SK-MEL-5 (cell line): ENCODE measurements at places on chromosomes 2 and 18.

DNA sequence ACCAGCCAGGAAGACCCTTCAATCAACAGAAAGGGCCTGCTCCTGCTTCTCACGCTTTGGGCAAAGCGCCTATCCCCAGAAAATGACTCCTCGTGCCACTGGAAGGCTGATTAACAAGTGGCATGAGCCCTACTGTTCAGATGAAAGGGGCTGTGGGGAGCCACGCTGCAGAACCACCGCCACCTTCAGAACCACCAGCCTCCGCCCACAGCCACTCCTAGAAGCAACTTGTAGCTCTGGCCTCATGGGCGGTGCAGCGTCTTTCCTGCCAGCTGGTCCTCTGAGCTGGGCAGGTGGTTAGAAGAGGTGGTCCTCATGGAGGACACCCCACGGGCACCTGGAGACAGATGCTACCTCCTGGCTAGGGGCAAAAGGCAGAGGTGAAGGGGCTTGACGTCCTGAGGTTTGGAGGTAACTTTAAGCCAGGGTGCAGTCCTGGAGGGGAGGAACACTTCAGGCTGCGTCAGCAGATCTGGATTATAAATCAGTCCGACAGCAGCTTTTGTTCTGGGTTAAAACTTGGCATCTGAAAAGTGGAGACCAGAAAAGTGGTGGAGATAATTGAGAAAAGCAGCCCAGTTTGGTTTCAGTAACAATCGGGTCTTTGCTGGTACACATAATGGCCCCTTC lies 861 bp upstream of the SEMA4C start:
- DNase-seq: no peak

DNA sequence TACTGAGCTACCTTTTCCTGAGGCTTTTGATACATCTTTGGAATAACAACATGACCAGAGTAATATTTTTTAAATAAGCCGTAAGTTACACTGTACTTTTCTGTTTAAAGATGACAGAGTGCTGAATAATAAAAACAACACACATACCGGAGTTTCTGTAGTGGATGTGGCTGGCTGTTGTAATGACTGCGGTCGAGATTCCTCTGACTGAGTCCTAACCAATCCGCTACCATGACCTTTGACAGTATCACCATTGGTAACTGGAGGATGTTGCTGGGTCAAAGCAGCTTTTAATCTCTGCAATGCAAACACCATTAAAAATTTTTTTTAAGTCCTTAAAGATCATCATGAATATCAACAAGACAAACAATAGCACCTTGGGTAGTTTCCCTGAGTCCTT lies 70.7 kb downstream of the ATF2 start:
- DNase-seq: no peak

GRCh38 chr2:234971496-234971895 lies 19.7 kb downstream of the SH3BP4 start:
- DNase-seq: no peak

DNA sequence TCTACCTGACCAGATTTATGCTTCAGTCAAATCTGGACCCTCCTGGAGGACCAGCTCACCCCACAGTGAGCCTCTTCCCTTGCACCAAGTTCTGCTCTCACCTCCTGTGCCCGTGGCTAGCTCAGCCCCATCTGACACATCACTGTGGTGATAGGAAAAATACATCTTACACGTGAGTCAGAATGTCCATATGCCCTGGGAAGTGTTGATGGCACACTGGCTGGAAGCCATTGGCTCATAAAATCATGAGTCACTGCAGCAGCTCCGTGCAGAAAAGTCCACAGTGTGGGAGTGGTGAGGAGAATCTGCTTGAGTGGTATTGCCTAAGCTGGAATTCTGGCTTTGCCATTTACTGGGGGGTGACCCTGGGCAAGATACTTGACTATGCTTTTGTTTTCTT lies 42.6 kb upstream of the RAPGEF4 start:
- no peak for DNase-seq

DNA sequence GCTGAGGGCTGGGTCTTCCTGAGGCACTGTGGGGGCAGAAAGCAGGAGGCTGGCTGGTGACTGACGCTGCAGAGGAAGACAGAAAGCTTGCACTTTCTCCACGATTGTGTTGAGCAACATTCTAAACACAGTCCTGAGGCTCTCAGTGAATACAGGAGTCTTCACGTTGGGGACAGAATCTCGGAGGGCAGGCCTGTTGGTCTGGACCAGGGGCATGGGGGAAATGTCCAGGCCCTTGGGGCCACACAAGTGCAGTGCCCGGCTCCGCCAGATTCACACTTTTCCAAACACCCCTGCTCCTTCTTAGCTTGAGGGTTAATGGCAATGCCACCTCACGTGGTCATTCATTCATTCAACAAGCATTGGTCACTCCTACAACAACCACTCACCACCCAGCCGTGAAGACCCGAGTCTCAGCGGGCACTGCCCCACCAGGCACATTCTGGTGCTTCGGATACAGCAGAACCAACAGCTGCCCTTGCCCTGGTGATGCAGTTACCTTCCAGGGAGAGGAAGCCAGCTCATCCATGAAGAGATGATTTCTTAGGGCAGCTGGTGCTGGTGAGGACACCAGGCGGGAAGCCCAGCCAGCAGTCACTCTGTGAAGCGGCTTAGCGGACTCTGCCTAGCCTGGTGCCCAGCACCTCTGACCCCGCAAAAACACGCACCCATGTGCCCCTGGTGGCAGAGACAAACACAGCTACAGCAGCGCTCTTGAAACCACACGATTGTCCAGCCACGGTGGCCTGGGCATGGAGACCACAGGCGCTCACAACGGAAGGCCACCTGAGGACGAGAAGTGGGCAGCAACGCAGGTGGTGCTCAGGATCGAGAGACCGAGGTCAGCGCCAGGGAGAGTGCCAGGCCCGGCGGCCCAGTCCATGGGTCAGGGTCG lies 10.9 kb upstream of the GPC1 start:
- DNase-seq: no peak

- DNase-seq: no peak
Observed at GRCh38 chr2:110720547-110720946, 11.8 kb upstream of the ACOXL start.

GRCh38 chr2:27765621-27766286 lies 5.8 kb upstream of the MRPL33 start:
- no peak for DNase-seq

- no peak for DNase-seq
Observed at GRCh38 chr2:217436386-217436785, 566.4 kb downstream of the TNS1 start.

GRCh38 chr18:10860928-10861327 lies 288.4 kb downstream of the PIEZO2 start:
- DNase-seq: no peak

DNA sequence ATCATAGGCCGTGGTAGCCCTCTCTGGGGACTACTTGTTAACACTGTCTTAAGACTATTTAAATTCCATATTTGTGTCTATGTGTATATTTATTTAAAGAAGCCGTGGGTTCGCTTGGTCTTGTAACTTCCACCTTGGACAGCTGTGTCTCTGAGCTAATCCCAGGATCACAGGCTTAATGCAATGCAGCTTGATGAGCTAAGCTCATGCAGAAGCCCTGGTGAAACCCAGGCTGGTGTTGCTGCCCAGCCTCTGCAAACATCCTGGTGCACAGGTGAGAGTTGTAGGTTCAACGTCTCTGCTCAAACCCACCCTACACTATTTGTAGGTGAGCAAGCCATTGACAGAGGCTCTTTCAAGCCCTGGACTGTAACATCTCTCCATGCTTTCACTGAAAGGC lies 211.8 kb downstream of the FAM210A start:
- DNase-seq: no peak

DNA sequence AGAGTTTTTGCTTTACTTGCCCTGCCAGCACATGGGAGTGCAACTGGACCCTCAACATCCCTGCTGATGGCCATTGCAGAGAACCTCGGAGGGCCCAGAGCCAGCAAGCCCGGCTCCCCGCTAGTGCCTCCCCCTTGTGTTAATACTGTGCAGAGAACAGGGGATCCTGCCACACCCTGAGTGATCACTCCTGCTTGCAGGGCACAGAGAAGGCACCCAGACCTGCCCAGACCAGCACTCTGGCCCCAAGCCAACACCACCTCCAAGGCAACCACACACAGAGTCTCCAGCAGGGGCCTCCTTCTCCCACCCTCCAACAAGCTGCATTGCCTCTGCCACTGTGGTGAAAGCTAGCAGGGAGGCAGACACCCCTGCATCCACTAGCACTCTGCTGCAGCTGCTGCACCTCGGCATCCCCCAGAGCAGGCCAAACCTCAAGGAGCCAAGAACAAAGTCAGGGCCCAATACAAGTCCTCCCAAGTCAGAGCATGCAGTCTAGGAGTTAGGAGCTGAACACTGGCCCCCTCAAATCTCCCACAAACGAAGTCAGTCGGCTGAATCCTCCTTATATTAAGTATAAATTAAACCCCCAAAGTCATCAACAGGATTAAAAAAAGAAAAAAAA lies 157.7 kb downstream of the CCDC178 start:
- no peak for DNase-seq

- DNase-seq: peak; percentile 93
Observed at GRCh38 chr2:54455563-54456361, at the start of gene SPTBN1. Gene SPTBN1, plus strand, starts transcription at chr2:54456327. Its CDS starts 70,092 bp downstream, at chr2:54526419.
